ENCODE measurements at places on chromosomes 13 and 19. TPM values are rescaled to one million over a fixed set of nuclear protein-coding genes. Genes with fewer than 3 reads are reported as not detected.

Gene PLIN5
- total RNA-seq: not detected

Gene ZNF575
- total RNA-seq: 3.4 TPM

Gene BCAM
- not detected for total RNA-seq

Gene C5AR2
- not detected for total RNA-seq

Gene SERP2
- 0.63 TPM for total RNA-seq

Gene CEACAM4
- total RNA-seq: not detected

Gene ZNF549
- 4.6 TPM for total RNA-seq

Gene ELSPBP1
- not detected for total RNA-seq

Gene CCDC122
- total RNA-seq: 2.0 TPM

Gene JSRP1
- total RNA-seq: 0.39 TPM

Gene ZNF582
- 0.98 TPM for total RNA-seq

Gene IZUMO2
- not detected for total RNA-seq

Gene ELL
- 20.2 TPM for total RNA-seq

Gene PGLYRP2
- total RNA-seq: not detected

Gene TEX29
- total RNA-seq: 0.46 TPM

Gene GAS6
- total RNA-seq: 0.54 TPM

Gene LILRB3
- total RNA-seq: not detected

Gene FFAR1
- total RNA-seq: 0.35 TPM

All from activated CD4-positive, alpha-beta T cell treated with anti-CD3 and anti-CD28 coated beads for 36 hours (primary cell).